ENCODE measurements at places on chromosomes 13 and 19.

GRCh38 chr13:30107121-30107520 is 200.2 kb downstream of the KATNAL1 start:
- DNase-seq: no peak

- DNase-seq: no peak
Observed at GRCh38 chr13:44271031-44271455, 102.6 kb upstream of the SERP2 start.

DNA sequence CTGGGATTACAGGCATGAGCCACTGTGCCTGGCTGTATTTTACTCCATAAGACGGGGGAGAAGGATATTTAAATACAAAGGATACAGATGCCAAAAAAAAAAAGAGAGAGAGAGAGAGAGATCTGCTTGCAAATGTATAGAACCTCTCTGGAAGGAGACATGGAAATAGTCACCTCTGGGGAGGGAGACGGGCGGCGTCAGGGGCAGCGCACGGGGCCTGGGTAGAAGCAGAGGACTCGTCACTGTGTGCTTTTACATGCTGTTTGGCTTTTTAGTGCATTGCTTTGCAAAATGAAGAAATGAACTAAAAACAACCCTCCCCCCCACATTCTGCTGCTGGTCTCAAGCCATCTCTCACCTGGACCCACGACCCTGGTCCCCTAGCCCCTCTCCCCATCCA is 4.8 kb upstream of the ZNF653 start:
- DNase-seq: no peak

GRCh38 chr13:105273665-105274222 is 1261.7 kb downstream of the EFNB2 start:
- DNase-seq: no peak

DNA sequence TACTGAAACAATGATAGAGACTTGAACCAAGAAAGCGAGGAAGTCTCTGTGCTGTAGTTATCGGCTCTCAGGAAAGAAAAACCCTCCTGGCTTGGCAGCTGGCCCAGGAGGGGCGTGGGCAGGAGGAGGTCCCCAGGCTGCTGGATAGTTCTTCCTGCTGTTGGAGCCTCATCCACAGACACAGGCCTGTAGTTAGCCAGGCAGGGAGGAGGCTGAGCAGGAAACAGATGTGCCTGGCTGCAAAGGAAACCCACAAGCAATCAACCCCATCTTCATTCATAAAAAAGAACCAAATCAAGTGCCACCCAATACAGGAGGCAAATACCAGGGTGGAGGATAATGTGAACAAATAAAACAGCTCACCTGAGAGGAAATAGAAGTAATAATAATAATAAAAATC is 86.2 kb downstream of the IRS2 start:
- DNase-seq: peak; percentile 70

DNA sequence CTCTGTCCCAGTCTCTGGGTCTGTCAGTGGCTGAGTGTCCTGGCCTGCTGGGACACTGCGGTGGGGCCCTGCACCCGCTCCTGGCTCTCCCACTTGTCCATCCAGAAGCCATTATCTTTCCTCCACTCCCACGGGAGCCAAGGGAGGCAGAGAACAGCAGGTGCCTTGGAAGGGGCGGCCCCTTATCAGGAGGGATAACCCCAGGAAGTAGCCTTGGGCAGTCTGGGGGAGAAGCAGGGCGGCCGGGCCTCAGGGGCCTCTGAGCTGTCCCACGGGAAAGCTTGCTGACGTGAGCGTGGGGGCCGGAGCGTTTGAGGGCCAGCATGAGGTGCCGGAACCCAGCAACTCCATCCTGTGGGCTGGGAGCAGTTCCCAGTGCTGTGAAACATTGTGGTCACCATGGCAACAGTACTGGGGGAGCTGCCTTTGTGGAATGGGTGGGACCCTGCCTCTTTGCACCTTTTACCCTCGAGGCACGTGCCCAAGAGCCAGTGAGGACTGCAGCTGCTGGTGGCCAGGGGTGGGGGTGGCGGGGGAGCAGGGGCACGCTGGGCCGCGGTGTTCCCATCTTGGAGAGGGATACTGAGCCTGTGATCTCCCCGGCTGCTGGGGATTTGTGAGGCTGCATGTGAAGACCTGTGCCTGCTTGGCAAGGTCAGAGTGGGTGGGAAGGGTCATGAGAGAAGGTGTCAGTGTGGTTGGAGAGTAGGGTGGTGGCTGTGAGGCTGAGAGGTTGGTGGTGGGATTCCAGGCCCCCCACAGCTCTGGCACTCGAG is 20.9 kb downstream of the KLHL26 start:
- DNase-seq: no peak

- DNase-seq: no peak
Observed at GRCh38 chr13:66546534-66547379, 683.4 kb downstream of the PCDH9 start.

GRCh38 chr19:34276614-34277013 is 22.3 kb downstream of the GARRE1 start:
- no peak for DNase-seq

GRCh38 chr13:53953183-53953582 is 924.6 kb downstream of the OLFM4 start:
- no peak for DNase-seq

- DNase-seq: no peak
Observed at GRCh38 chr19:44987148-44987675, 14.1 kb upstream of the RELB start.

DNA sequence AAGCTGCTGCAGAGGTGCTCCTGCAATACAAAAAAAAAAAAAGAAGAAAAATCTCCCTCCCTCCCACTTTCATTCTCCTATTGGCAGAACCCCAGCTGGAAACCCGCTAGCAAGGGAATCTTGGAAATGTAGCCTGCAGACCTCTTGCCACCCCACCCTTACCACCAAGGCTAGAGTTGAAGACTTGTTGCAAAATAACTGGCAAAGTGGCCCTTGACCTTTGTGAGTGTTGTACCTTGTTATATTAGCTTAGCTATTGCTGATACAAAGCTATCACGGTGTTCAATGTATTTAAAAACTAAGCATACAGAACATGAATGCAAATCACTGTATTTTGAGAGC is 57.5 kb upstream of the KCTD4 start:
- no peak for DNase-seq

DNA sequence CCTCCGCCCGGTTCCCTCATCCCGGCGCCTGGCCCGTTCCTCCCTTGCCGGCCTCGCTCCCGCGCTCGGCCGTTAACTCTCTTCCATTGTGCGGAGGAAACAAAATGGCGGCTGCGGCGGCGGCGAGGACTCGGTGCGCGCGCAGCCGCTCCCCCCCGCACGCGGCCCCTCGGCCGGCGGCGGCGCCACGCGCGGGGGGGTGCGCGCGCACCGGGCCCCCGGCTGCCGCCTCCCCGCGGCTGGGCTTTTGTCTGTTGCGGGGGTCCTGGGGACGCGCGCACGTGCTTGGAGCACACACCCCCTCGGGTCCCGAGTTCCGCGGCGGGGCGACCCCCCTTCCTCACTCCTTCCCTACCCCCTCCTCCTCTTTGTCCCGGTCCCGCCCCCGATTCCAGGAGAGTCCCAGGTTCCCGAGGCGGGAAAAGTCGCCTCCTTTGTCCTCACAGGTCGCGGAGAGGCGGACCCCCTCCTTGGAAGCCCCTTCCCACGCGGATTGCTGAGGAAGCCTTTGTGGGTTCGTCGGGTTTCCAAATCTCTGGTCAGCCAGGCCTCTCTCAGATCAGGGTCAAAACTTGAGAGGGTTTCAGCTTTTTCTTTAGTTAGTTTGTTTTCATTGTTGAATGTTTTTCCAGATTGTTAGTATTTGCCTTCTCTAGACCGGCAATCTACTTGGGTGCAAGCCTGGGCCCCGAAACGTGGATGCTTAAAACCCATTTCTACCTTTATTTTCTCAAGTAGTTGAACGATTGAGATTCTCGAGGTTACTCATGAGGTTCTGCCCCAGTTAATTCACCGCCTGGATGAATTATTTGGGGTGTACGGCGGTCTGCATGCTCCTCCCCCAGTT is 687 bp downstream of the ILF3 start:
- DNase-seq: peak; percentile 77

DNA sequence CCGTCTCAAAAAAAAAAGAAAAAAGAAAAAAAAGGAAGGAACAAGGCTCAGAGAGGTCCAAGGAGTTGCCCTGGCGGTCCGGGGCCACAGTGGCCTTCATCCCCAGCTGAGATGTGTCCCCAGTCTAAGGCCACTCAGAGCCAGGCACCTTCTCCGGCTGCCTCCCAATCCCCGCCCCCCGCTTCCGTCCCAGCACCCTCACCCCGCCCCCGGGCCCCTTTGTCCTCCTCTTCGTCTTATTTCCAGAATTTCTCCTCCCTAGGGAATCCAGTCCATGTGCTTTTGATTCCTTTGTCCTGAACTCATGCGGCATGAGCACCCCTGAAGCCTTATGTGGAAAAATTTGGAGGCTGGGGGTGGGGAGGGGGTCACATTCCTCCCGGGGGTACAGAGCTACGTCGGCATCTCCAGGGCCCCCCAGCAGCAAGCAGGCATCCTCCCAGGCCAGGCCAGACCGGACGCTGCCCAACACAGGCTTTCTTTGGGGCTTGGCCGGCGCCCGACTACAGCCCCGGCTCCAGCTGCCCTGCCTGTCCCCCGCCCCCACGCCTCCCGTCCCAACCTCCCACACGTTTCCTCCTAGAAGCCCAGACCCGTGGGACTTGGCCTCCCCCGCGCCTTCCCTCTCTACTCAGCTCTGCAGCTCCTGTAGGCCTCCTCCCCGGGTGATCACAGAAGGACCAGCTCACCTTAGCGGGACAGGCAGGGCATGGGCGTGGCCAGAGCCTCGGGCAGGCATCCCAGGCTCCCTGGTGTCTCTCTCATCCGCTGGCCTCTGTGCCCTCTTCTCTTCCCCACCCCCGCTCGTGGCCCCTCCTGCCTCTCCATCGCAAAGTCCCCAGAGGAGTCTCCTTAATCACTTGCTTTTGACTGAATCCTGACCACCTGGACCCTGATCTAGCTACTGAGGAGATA is 17.8 kb upstream of the ADGRE5 start:
- DNase-seq: no peak

- no peak for DNase-seq
Observed at GRCh38 chr13:114149774-114150740, 17.6 kb upstream of the RASA3 start.

GRCh38 chr19:40754611-40755247 is 3.7 kb downstream of the SNRPA start:
- DNase-seq: no peak

DNA sequence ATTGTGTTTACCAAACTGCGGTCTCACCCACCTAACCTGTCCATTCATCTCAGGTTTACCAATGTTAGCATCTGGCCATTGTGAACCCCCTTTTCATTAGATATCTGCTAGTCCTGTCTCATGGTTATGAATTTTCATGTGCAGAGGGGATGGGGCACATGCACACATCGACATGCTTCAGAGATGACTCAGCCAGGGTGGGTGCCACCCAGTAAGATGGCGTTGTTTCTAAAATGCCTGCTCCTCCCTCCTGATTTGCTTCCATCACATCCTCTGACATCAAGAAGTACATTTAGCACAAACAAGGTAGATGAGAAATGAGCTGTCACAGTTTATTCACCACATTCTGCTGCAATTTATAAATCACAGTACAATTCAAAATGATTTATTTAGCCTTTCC is 51.3 kb downstream of the GPALPP1 start:
- DNase-seq: no peak

GRCh38 chr19:41434450-41434849 is 5.3 kb downstream of the DMAC2 start:
- no peak for DNase-seq

DNA sequence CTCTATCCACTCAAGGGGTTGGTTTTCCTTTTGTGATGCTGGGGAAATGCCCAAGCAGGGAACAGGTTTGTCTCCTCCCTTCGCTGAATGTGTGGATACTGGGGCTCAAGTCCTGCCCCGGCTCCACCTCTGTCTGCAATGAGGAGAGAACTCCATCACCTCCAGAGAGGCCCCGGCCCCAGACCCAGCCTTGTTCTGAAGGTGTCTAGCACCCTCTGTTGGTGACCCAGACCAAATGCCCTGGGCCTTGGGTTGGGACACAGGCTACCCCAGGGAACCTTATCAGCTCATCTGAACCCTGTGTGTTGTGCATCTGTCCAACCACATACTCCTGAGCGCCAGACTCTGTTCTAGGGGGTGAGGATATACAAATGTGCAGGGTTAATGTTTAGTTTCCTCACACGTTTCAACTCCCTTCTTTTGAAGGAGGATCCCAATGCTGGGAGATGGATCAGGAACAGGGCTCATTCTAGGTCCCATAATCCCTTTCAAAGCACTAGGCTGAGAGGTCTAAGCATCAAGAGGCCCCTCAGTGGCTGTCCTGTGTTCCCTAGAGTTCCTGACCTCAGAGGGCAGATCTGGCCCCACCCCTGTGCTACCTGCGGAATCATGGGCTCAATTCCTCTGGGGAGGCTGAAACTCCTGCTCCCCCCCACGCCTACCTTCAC is 112.5 kb upstream of the SLC7A1 start:
- peak; percentile 62 for DNase-seq

- no peak for DNase-seq
Observed at GRCh38 chr13:19152403-19152802, 29.2 kb downstream of the TUBA3C start.

DNA sequence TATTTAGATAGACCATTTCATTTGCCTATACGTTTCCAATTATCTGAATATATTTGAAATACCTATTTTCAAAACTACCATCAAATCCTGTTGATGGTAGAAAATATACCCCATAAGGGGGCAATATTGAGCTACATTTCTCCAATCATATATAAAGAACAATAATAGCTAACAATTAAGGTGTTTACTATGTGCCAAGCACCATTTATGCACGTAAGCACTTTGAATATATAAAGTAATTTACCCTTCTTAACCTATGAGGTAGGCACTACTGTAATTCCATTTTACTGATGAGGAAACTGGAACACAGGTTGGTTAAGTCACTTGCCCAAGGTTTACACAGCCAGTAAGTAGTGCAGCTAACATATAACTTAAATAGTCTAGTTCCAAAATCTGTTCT is 79.2 kb downstream of the UBL3 start:
- peak; percentile 21 for DNase-seq

GRCh38 chr13:30660796-30661195 is 43.1 kb downstream of the USPL1 start:
- DNase-seq: no peak

DNA sequence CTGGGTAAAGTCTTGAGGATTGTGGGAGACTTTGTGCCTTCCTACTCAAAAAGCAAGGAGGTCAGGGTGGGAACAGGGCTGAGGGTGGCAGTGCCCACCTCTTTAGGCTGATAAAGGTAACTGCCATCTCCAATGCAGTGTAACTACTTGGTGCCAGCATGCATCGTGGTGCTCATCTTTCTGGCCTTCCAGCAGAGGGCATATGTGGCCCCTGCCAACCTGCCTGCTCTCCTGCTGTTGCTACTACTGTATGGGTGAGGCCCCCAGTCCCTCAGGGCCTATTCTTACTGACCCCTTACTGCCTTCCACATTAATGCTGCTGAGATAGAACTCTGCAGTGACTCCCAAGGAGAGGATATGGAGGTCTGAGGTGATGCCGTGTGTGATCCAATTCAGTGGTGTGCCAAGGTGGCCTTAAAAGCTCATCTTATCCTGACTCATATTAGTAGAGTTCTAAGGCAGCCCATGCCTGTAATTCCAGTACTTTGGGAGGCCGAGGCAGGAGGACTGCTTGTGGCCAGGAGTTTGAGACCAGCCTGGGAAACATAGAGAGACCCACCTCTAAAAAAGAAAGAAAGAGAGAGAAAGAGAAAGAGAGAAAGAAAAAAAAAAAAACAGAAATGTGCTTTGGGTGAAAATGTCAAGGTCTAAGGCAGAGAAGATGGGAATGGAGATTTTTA is 9.7 kb upstream of the ARHGAP45 start:
- no peak for DNase-seq
